Naive thymus-derived CD8-positive, alpha-beta T cell (primary cell): ENCODE measurements at places on chromosomes 16 and 17. TPM values are rescaled to one million over a fixed set of nuclear protein-coding genes. Genes with fewer than 3 reads are reported as not detected.

Gene ADAP2
- 1.1 TPM for polyA plus RNA-seq

Gene NPIPA2
- polyA plus RNA-seq = not detected

Gene NHLRC4
- 3.3 TPM for polyA plus RNA-seq

Gene HOXB2
- polyA plus RNA-seq = 16.4 TPM

Gene TNK1
- polyA plus RNA-seq = 5.8 TPM

Gene CACNG1
- polyA plus RNA-seq = not detected

Gene CCDC92B
- not detected for polyA plus RNA-seq

Gene ALOX12B
- 0.82 TPM for polyA plus RNA-seq

Gene KRTAP3-2
- polyA plus RNA-seq = not detected

Gene ACAP1
- polyA plus RNA-seq = 283 TPM

Gene BTBD17
- not detected for polyA plus RNA-seq

Gene PRDM7
- polyA plus RNA-seq = not detected
